ENCODE measurements at places on chromosomes 3 and 15.

GRCh38 chr3:32842531-32842931 is 24.7 kb downstream of the TRIM71 start:
- no peak for DNase-seq

DNA sequence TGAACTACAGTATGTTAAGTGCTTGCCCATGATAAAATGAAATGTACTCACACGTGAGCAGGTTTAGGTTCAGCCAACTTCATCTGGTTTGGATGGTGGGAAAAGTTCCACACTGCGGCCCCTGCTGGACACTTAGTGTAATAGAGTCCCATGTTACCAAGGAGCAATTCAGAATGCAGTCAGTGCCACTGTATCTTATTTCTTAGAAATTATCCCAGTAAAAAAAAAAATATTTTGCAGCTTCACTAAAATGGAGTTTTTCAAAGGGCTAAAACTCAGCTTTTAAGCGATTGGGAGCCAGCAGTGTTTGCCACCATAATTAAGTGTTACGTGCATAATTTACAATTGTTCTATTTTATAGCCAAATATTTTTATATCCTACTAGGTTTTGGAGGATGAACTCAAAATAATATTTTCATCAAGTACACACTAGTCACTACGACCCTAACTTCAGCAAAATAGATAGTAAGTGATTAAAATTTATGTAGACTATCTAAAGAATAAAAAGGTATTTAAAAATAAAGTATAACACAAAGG is 371.7 kb upstream of the GBE1 start:
- DNase-seq: peak; percentile 54

DNA sequence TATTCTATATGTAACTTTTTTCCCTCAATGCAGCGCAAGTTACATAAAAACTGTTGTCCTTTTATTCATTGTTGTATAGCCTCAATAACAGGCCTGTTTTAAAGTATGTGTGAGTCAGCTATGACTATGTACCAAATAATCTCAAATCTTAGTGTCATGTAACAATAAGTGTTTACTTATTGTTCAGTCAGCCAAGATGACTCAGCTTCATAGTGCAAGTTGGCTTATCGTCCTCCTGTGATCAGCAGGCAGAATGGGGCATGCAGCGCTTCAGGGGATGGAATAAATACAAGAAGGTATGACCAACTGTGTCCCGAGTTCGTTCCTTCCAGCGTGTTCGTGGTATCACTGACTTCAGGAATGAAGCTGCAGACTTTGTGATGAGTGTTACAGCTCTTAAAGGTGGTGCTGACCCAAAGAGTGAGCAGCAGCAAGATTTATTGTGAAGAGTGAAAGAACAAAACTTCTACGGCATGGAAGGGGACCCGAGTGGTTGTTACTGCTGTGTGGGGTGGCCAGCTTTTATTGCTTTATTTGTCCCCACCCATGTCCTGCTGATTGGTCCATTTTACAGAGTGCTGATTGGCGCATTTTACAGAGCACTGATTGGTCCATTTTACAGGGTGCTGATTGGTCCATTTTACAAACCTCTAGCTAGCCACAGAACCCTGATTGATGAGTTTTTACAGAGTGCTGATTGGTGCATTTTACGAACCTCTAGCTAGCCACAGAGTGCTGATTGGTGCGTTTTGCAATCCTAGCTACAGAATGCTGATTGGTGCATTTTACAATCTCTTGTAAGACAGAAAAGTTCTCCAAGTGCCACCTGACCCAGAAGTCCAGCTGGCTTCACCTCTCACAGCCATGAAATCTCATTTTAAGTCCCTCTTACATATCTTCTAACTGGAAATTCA is 1016.0 kb downstream of the MCTP2 start:
- DNase-seq: no peak

GRCh38 chr15:99105514-99106341 is 848 bp downstream of the SYNM start:
- peak; percentile 41 for DNase-seq

DNA sequence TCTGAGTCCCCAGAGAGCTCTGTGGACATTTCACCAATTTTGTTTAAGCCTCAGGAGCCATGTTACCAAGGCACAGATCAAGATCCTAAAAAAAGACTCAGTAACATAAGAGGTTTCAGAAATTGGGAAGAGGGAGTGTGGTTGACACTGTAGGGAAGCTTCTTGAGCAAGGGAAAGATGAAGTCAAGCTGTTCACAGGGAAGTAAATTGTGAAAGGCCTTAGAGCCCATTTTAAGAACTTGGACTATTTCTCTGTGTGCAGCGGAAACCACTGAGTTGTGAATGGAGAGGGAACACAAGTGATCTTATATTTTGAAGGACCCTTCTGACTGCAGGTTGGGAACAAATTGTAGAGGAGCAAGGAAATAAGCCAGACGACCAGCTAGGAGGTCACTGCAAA is 18.7 kb downstream of the BCL2A1 start:
- no peak for DNase-seq

DNA sequence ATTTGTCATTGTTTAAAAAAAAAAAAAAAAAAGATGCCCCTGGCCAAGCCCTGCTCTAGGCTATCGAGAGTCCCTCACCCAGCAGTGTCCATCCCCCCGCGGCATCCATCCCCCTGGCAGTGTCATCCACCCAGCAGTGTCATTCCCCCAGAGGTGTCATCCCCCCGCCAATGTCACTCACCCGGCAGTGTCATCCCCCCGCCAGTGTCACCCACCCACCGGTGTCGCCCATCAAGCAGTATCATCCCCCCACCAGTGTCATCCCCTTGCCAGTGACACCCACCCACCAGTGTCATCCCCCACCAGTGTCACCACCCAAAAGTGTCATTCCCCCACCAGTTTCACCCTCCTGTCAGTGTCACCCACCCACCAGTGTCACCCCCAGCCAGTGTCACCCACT is 99.3 kb upstream of the PRR20G start:
- no peak for DNase-seq

All from neural crest cell (in vitro differentiated cells).